ENCODE measurements at places on chromosomes 7 and 10.

DNA sequence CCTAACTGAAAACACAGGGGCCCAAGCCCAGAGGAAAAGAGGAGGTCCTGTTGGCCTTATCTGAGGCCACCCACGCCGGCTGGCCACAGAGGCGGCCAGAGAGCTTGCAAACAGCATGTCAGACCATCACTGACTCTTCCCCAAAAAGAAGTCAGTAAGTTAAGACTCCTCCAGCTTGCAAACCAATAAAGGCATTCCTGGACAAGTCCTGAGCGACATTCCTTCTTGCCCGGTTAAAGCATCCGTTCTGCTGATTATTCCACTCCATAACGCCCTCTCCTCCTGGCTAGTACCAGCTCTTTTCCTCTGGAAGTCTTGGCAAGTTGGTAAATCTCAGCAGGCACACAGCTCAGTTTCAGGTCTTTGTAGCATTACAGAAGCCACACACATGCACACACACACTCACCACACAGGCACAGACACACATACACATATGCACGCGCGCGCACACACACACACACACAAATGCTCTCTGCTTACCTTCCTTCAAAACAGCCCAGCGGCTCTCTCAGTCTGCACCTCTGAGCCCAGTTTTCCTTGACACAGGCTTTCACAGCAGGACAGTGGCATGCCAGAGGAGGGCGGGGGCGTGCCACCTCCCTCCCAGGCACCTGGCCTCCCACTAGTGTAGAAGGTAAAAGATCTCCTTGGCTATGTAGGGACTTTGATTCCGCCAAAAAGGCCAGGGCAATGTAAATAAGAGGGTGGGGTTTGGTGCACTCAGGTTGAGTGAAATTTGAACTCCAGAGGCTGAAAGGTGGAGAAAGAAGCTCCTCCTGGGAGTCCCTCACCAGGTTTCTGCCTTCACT lies 201.4 kb downstream of the TNS3 start:
- no peak for DNase-seq

DNA sequence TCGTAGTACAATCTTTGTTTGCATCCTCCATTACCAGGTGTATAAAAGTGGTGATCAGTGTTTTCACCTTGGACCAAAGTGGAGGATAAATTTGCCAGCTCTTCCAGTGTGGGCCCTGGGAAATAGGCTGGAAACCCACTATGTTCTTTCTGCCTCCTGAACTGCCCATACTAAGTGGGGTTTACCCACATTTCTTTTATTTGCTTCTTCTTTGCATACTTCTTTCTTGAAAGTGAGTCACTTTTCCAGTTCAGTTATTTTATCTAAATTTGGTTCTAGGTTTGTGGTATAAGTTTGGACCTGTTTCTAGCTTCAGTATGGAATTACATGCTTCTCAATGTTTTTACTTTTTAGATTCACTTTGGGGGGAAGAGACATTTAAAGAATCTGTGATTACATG lies 126.2 kb upstream of the ACBD5 start:
- DNase-seq, result no peak

- no peak for DNase-seq
Observed at GRCh38 chr10:122207596-122207995, 63.5 kb upstream of the BTBD16 start.

- no peak for DNase-seq
Observed at GRCh38 chr10:5615316-5615715, 51.1 kb downstream of the ASB13 start.

GRCh38 chr7:47621979-47622561 lies 40.2 kb upstream of the TNS3 start:
- DNase-seq, result no peak

DNA sequence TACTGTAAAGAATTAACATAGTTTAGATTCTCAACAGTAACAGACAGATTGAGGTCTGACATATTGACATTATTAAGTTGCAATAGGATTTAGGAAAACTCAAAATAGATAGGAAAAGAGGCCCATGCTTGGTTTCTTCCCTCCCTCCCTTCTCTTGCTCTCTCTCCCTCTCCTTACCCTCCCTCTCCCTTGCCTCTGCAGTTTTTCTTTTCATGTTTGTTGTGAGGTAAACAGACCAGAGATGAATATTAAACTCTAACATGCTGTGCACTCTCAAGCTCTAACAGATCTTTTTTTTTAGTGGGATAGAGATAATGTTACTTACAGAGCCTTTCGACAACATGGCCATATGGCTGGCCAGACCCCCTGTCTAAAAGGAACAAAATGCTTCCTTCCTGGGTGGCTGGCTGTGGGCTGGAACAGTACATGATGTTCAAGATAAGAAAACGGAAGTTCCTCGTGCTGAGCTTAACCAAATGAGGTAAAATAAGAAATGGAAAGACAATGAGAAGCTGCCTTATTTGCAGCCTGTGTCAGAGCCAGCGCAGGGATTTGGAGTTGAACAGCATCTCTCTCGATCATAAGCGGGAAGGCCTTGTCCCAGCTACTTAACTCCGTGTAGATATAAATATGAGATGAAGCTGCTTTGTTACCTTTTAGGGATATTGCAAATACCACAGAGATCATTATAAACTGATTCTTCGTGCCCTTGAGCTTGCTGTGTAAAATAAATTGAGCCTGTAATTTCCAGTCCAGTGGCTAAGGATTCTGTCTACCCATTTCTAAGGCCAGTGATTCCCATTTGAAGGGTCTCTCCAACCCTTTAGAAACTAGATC lies 391.9 kb upstream of the NPVF start:
- DNase-seq, result no peak

- no peak for DNase-seq
Observed at GRCh38 chr10:33482486-33482885, 148.0 kb upstream of the NRP1 start.

- peak; percentile 6 for DNase-seq
Observed at GRCh38 chr10:110643653-110644597, at the start of gene RBM20. RBM20 (plus strand) TSS chr10:110644336; CDS start chr10:110644455, 119 bp downstream.

- no peak for DNase-seq
Observed at GRCh38 chr10:48804740-48805182, 120.1 kb downstream of the WDFY4 start.

- no peak for DNase-seq
Observed at GRCh38 chr7:39017369-39017915, 39.7 kb downstream of the POU6F2 start.

DNA sequence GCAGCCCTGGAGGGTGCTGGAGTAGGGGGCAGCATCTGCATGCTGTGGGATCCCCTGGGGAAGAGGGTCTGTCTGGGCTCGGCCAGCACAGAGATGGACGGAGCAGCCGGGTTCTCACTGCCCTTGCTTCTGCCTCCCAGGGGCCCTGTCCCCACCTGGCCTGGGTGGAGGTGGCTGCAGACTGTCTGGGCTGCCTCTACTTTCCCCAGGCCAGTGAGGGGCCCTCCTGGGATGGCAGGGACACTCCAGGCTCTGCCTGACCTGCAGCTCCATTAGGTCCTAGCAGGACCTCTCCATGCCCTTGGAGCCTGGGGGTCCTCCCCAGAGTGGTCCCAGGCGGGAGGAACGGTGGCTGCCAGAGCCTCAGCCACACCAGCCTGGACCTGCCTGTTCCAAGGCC lies 63.7 kb downstream of the PWWP2B start:
- no peak for DNase-seq

DNA sequence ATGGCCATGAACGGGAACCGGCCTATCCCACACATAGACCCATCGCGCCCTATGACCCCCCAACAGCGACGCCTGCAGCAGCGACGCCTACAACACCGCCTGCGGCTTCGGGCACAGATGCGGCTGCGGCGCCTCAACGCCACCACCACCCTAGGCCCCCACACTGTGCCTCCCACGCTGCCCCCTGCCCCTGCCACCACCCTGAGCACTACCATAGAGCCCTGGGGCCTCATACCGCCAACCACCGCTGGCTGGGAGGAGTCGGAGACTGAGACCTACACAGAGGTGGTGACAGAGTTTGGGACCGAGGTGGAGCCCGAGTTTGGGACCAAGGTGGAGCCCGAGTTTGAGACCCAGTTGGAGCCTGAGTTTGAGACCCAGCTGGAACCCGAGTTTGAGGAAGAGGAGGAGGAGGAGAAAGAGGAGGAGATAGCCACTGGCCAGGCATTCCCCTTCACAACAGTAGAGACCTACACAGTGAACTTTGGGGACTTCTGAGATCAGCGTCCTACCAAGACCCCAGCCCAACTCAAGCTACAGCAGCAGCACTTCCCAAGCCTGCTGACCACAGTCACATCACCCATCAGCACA lies 9.5 kb downstream of the POLD2 start:
- no peak for DNase-seq

GRCh38 chr10:58424176-58424575 lies 39.0 kb downstream of the TFAM start:
- DNase-seq, result no peak

- DNase-seq, result no peak
Observed at GRCh38 chr10:75640803-75641202, 209.4 kb downstream of the LRMDA start.

GRCh38 chr7:150871601-150872000 lies 19.3 kb downstream of the AOC1 start:
- no peak for DNase-seq

GRCh38 chr7:114048386-114049235 lies 129.8 kb upstream of the PPP1R3A start:
- no peak for DNase-seq

DNA sequence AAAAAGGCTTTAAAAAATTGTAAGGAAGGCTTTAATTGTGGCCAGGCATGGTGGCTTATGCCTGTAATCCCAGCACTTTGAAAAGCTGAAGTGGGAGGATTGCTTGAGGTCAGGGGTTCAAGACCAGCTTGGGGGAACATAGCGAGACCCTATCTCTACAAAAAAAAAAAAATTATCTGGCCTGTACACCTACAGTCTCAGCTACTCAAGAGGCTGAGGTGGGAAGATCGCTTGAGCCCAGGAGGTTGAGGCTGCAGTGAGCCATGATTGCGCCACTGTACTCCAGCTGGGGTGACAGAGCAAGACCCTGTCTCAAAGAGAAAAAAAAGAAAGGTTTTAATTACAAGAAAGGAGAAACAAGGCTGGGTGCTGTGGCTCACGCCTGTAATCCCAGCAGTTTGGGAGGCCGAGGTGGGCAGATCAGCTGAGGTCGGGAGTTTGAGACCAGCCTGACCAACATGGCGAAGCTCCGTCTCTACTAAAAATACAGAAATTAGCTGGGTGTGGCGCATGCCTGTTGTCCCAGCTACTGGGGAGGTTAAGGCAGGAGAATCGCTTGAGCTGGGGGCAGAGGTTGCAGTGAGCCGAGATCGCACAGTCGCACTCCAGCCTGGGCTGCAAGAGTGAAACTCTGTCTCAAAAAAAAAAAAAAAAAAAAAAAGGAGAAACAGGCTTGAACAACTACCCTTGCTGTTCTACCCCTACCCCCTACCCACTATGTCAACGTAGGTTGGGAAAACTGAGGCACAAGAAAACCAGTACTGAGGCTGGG lies 83.7 kb downstream of the CARD11 start:
- DNase-seq, result no peak

GRCh38 chr7:15397922-15398760 lies 163.7 kb downstream of the AGMO start:
- DNase-seq, result no peak

GRCh38 chr7:28835800-28836199 lies 122.3 kb downstream of the TRIL start:
- DNase-seq, result no peak

DNA sequence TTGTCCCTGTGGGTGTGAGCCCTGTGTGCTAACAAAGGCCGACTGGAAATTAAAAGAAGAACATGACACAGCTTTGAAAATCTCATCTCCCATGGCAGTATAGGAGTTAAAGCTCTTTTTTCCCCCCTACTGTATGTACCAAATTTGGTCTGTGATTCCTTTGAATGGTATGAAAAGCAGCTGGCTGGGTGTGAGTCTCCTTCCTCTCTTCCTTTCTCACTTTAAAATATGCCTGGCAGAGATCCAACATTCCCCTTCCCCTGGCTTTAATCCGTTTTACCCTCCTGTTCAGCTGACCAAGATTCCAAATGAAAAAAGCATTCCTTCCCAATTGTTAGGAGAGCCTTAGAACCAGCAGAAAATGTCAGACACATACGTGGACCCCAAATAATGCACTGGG lies 225.0 kb upstream of the CELF2 start:
- DNase-seq, result no peak

GRCh38 chr7:143496263-143496662 lies 18.6 kb downstream of the TAS2R41 start:
- no peak for DNase-seq

DNA sequence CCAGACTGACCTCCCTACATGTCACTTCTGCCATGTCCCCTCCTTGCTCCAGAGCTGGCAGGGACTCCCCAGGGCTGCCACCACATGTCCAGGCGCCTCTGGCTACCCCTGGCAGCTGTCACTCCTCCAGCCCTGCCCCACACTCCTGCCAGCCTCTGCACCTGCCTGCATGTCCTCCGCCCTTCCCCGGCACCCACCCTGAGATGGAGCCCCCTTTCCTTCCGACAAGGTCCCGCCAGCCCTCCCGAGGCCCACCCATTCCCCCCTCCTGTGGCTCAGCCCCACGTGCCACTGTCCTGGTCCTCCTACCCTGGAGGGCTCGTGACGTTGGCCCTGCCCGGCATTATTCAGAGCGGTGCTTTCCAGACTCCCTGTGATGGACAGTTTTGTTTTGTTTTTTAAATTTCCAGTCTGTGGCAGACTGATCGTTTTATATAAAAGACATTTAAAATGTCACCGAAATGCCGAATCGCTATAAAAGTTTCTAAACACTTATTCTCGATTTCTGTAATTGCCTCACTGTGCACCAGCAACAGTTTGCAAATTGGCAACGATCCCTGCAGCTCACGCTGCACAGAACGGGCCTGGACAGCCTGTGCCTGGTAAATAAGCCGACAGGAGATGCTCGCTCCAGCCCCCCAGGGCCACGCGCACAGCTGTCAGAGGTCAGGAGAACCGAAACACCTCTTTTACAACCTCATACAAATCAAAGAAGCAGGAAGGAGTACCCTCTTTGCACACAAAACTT lies 111.1 kb upstream of the SH2B2 start:
- no peak for DNase-seq

GRCh38 chr10:45673074-45673648 lies 589 bp upstream of the ZFAND4 start:
- no peak for DNase-seq

DNA sequence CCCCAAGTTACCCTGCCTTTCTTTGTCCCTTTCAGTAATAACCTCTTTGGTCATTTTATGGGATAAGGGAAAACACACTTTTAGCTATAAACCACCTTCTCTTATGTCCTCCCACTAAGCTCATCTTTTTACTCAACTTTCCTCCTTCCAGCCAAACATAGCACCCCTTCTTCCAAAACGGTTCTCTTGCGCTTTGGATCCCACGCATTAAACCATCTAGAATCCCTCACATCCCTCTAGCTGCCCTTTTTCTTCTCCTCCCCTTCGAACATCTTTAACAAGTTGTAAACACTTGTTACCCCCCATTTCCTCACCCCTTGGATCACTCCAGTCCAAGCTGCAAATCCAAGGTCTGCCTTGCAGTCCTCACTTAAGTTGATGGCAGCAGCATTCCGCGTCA lies 13.4 kb downstream of the WAPL start:
- no peak for DNase-seq
